ENCODE measurements at places on chromosomes 5 and 9. TPM values are rescaled to one million over a fixed set of nuclear protein-coding genes. Genes with fewer than 3 reads are reported as not detected.

Gene SPEF2
- 0.69 TPM for total RNA-seq

Gene TMC1
- 0.27 TPM for total RNA-seq

Gene PKD2L2
- total RNA-seq, result 0.40 TPM

Gene PTCD2
- total RNA-seq, result 7.3 TPM

Gene INSL4
- not detected for total RNA-seq

Gene FGD3
- total RNA-seq, result 2.6 TPM

Gene ELAVL2
- total RNA-seq, result 0.25 TPM

Gene SLC22A4
- total RNA-seq, result 2.5 TPM

Gene PTTG1
- 1.7 TPM for total RNA-seq

Gene PTPRD
- total RNA-seq, result 25.3 TPM

Gene ZNF300
- total RNA-seq, result 0.30 TPM

Gene LHX3
- total RNA-seq, result not detected

Gene SYNPO
- total RNA-seq, result 590 TPM

Gene PFDN1
- total RNA-seq, result 89.7 TPM

Gene DMRTA1
- total RNA-seq, result 0.65 TPM

Gene CDH6
- 5.4 TPM for total RNA-seq

Gene BHMT2
- 3.3 TPM for total RNA-seq

Gene SGTB
- total RNA-seq, result 8.6 TPM

Gene STPG3
- total RNA-seq, result not detected

Gene PRRX2
- total RNA-seq, result not detected

Gene SARDH
- 1.7 TPM for total RNA-seq

Gene ENTPD2
- total RNA-seq, result 1.1 TPM

Gene ACTBL2
- not detected for total RNA-seq

Gene C5orf52
- total RNA-seq, result not detected

Gene IFNB1
- not detected for total RNA-seq

Gene PCDHB16
- total RNA-seq, result 2.2 TPM

Gene LYRM7
- 21.1 TPM for total RNA-seq

Gene SLC36A2
- total RNA-seq, result not detected

Gene DRD1
- not detected for total RNA-seq

Gene DNM1
- 4.4 TPM for total RNA-seq
